ENCODE measurements at places on chromosomes 1 and 21. TPM values are rescaled to one million over a fixed set of nuclear protein-coding genes. Genes with fewer than 3 reads are reported as not detected.

- no peak for DNase-seq
Observed at GRCh38 chr1:28449904-28450303, 55.9 kb upstream of the RCC1 start.

GRCh38 chr1:118158924-118159323 is 26.1 kb downstream of the SPAG17 start:
- no peak for DNase-seq

- DNase-seq: no peak
Observed at GRCh38 chr1:29825941-29826415, 589.7 kb downstream of the PTPRU start.

ARHGEF11 gene
- 6.1 TPM for total RNA-seq

CDC42SE1 gene
- 282 TPM for total RNA-seq

PTGS2 gene
- total RNA-seq: 0.19 TPM

TNFSF4 gene
- 0.36 TPM for total RNA-seq
